SW 1271 (cell line): ENCODE measurements at places on chromosomes 5 and 9.

DNA sequence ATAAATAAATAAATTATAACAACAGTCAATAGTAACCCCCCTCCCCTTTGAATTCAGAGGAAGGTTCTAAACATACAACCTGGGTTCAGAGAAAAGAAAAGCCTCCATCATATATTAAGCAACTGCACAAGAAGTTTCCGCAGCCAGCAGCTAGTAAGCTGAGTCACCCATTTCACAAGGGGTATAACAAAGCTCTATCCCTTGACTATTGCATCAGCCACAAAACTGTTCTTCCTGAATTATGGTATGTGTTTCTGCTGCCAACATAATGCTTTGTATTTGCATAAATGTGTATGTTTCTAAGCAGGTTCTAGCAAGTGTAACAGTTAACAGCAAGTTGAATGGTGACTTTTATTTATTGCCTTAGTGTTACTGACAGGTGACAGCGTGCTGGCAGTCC, 6.8 kb upstream of the CEP120 start:
- DNase-seq = no peak

DNA sequence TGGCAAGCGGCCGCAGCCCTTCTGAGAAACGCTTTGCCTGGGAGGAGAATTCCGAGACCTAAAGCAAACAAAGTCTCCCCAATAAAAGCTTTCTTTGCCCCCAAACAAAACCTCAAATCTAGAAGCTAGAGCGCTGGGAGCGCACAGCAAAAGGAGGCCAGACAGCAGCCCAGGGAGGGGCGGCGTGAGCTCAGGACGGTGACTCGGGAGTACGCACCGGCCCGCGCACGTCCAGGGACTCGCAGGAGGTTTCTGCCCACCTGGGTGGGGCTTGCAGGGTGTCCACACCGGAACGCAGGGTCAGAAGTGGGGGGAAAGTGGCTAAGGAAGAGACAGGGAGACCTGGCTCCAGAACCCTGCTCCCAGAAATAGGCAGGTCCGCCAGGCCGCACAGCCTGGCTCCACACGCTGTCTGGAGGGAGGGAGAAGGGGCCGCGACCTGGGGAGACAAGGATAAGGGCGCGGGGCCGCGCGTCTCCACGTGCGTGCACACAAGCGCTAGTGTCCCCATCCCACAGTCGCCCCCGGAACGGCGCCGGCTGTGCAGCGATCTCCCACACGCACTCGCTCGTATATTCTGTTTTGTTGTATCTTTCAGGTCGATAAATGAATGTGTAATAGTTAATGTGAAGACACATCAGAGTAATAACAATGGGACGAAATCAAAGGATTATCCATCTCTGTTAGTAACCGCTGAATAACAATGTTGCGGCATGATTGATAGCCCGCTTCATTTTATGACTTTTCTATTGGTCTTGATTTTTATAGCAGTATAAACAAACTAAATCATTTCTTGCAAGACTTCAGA, 2.3 kb upstream of the OTP start:
- no peak for DNase-seq

GRCh38 chr5:156219483-156220005, 107.4 kb upstream of the SGCD start:
- no peak for DNase-seq

DNA sequence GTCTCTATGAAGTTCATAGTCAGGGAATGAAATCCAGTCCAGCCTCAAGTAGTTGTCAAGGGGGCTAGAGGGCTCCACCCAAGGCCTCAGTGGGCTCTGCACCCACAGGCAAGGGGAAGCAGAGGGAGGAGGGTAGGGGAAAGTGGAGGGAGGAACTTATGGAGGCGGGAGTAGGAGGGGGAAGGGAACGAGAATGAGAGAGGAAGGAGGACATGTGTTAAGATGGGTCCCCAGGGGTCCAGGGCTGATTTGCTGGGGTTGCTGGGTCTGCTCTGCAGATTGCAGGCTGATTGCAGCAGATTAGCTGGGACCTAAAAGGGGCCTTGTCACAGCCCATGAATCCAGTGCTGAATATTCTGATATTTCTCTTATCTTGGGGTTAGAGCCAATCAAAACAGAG, 166.9 kb upstream of the IL12B start:
- DNase-seq = no peak

DNA sequence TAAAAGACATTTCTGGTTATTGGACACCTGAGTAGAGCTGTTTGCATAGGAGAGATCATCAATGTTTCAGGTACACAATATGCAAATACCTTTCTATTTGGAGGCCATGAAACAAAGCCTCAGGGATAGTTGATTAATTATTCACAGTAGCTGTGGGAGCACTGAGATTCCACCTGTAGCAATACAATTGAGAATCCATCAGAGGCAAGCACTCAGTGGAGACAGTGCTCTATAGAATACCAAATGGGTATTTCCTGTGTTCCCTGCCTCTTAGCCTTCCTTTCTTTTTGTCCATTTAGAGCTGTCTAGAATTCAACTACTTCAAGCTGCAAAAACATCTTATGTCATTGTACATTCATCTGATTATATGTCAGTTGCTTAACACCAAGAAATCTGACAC, 1754.0 kb upstream of the ACO1 start:
- DNase-seq = no peak

- no peak for DNase-seq
Measured at GRCh38 chr9:136958473-136958872, 6.4 kb downstream of the LCN12 start.

DNA sequence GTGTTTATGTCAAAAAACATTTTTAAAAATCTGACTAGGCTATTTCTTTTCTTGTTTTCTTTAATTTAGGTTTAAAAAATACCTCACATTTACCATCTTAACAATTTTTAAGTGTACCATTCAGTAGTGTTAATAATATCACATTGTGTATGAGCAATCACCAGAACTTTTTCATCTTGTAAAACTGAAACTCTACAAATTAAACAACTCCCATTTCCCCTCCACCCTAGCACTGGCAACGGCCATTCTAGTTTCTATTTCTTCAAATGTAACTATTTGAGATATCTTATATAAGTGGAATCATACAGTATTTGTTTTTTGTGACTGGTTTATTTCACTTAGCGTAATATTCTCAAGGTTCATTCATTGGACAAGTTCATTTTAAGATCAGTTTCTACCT, 27.7 kb downstream of the PLCXD3 start:
- DNase-seq = no peak

- DNase-seq = no peak
Measured at GRCh38 chr5:44911501-44911900, 102.8 kb downstream of the MRPS30 start.

DNA sequence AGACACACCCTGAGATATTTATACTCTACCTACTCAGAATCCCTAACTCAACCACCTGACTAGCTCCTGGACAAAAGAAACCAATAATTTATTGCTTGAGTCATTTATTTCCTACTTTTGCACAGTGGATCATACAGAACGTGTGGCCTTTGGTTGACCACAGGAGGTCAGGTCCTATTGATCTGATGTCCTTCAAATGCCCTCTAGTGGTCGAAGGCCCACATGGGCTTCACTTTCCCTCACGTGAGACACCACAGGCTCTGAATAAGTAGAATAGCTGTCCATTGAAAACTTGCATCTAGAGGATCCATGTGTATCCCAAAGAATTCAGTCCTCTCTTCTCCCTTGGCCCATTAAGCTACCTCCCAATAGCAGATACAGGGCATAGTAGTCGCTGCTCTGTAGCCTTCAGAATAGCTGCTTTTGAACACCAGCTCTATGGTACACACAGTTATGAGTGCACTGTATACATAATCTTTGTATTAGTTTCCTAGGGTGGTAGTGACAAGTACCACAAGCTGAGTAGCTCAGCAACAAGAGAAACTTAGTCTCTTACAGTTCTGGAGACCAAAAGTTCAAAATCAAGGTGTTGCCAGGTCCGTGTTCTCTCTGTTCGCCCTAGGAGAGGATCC, 177.6 kb upstream of the SMARCA2 start:
- no peak for DNase-seq

GRCh38 chr9:100082782-100083181, 16.0 kb downstream of the ERP44 start:
- no peak for DNase-seq

- no peak for DNase-seq
Measured at GRCh38 chr9:97905228-97905627, 17.1 kb downstream of the TRMO start.

GRCh38 chr5:149153751-149154610, 12.7 kb downstream of the ABLIM3 start:
- no peak for DNase-seq

DNA sequence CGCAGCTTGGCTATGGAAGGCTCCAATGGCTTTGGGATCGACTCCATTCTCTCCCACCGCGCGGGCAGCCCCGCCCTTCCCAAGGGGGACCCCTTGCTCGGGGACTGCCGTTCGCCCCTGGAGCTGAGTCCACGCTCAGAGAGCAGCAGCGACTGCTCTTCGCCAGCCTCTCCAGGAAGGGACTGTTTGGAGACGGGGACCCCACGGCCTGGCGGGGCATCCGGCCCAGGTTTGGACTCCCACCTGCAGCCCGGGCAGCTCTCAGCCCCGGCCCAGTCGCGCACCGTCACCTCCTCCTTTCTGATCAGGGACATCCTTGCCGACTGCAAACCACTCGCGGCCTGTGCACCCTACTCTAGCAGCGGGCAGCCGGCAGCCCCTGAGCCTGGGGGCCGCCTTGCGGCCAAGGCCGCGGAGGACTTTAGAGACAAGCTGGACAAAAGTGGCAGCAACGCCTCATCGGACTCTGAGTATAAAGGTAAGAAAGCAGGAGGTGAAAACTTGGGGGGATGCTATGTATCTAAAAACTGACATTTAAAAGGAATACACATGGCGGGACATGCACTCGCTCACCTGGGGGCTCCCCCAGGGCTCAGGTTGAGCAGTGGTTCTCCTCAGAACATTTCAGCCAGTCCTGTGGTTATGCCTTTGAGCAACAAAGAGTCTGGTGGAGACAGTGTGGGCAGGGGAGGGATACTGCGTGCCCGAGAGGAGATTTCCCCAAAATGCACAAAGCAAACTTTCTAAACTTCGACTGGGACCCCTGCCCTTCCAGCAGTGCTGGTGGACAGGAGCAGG, 579 bp downstream of the BARHL1 start:
- DNase-seq = no peak

DNA sequence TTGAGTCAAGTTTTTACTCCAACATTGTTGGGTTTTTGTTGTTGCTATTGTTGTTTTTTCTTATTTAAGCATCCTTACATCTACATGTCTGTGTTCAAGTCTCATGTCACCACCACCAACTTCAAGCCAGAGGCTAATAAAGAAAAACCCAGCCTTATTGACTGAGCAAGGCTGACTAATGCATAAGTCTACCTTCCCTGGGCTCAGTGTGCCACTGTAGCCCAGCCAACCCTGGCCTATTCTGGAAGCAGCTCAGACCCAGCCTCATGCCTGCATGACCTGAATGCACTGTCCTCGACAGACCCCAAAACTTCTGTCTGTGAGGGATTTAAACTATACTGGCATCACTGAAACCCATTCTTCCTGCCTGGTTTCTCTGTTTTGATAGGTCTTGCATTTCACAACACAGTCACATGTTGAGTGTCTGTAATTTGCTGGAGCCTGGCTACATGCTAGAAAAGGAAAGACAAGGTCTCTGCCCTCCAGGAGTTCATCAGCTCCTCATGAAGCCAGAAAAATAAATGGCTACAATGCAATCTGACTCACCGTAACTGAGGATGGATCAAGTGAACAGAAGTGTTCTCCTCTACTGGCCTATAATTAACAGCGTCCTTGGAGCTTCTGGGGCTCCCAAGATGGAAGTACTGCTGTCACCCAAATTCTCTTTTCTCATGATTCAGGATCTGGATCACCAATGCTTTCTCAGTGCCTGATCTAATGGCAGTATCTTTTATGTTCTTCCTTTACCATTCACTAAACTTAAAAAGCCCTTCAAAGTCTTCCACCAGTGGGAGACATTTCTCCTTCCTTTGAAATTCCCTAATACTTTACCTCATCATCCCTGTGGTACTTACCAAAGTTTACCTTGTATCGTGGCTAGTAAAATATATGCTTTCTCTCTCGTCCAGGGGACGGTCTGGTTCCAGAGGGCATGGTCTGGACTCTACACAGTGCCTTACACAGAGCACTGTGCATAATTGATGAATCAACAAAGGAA, 103.9 kb upstream of the IFNE start:
- no peak for DNase-seq
